Hematopoietic multipotent progenitor cell treated with erythropoietin and hydrocortisone succinate and interleukin-3 and kit ligand, for 6 days (in vitro differentiated cells): ENCODE measurements at places on chromosomes 7 and 10.
A peak's percentile ranks its signal among the peaks of the same experiment; 100 is the strongest.

- DNase-seq: no peak
Measured at GRCh38 chr7:18117482-18117881, 89.8 kb upstream of the PRPS1L1 start.

DNA sequence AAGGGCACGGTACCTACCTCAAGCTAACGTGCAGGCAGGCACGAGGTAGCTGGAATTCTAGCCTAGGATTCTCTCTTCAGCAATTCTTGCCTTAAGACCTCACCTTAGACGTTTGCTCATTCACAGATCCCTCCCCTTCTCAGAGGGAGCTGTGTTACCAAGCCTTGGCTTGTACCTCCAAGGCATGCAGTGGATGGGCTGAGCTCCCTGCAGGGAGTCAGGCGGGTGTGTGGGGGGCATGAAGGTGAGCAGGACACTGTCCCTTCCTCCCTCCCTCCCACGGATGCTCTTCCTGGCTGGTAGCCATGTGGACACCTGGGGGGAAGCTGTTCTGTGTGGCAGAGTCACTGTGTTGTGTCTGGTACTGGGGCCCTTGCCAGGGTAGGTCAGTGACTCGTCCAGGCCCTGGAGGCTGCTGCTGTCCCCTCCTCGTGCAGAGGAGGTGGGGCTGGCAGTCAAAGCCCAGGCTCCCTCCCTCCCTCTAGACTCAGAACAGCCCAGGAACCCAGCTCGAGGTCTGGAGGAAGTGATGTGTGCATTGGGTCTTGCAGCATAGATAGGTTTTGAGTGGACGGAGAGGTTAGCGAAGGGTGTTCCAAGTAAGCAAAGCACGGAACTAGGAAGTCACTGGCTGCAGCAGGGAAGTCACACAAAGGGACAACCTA lies 222.2 kb upstream of the SH2B2 start:
- DNase-seq: peak; percentile 77

DNA sequence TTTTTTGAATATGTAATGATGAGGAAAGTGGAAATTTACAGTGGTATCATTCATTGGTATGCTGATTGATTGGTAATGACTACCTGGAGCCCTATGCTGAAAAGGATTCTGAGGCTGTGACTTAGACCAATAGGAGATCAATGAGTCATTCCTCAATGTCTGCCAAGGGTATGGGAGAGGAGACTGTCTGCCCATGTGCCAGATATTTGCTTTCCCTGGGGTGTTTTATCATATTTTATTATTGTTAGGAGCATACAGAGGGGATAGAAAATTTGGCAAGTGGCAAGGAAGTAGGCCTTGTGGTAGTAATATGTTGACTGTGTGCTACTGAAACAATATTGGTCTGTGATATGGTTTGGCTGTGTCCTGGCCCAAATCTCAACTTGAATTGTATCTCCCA lies 54.8 kb downstream of the ASAH2B start:
- DNase-seq: no peak

GRCh38 chr7:109898-110556 lies 82.3 kb upstream of the FAM20C start:
- no peak for DNase-seq

- DNase-seq: peak; percentile 50
Measured at GRCh38 chr7:65731562-65732035, 141.3 kb upstream of the VKORC1L1 start.
